Osteoblast (primary cell): ENCODE measurements at places on chromosomes 3 and 15. TPM values are rescaled to one million over a fixed set of nuclear protein-coding genes. Genes with fewer than 3 reads are reported as not detected.

- DNase-seq, result no peak
Measured at GRCh38 chr15:70057931-70058641, 39.6 kb downstream of the TLE3 start.

DNA sequence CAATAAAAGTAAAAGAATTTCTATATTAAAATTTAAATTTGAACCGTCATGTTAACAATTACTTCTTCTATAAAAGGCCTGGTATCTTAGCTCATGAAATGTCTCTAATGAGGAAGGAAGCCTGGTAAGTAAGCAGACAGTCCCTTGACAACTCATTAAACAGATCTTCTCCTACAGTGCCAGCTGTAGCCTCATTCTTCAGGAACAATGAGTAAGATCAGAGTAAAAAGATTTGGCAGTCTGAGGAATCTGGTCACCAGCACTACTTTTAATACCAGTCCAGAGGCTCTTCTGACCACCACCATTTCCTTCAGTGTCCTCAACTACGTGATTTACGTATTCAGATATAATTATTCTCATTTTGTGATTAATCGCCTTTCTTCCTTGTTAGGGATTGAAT lies 955.0 kb upstream of the ALCAM start:
- peak; percentile 0 for DNase-seq

TMEM41A gene
- total RNA-seq, result 10.5 and 11.8 TPM in 2 replicates

- DNase-seq, result no peak
Measured at GRCh38 chr15:96428742-96429141, 98.2 kb downstream of the NR2F2 start.

GRCh38 chr3:84958495-84959469 lies at the start of gene CADM2:
CADM2 (plus strand) TSS chr3:84958989.
- peak; percentile 98 for DNase-seq

GRCh38 chr3:188627652-188628051 lies 473.7 kb downstream of the LPP start:
- no peak for DNase-seq

GRCh38 chr3:152626226-152626625 lies 208.7 kb upstream of the P2RY1 start:
- no peak for DNase-seq
